HT-29 (cell line): ENCODE measurements at places on chromosomes 7 and 10. TPM values are rescaled to one million over a fixed set of nuclear protein-coding genes. Genes with fewer than 3 reads are reported as not detected.
A peak's percentile ranks its signal among the peaks of the same experiment; 100 is the strongest.

- DNase-seq, result no peak
Measured at GRCh38 chr7:36659172-36659516, 65.2 kb downstream of the AOAH start.

DNA sequence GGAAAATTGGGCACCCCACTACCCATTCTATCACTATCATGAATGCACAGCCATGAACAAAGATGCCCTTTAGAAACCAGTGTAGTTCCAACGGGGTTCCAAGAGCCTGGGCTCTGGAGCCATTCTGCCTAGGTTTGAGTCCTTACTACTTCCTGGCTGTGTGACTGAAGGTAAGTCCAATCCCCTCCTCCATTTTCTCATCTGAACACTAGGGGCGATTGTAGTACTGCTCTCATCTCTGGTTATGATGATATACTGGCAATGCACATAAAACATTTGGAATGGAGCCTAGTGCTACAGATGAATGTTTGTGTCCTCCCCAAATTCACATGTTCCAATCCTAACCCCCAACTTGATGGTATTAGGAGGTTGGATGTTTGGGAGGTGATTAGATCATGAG, 28.1 kb upstream of the CDH23 start:
- DNase-seq, result peak; percentile 37

- no peak for DNase-seq
Measured at GRCh38 chr10:45515630-45516029, 141.6 kb downstream of the ALOX5 start.

DNA sequence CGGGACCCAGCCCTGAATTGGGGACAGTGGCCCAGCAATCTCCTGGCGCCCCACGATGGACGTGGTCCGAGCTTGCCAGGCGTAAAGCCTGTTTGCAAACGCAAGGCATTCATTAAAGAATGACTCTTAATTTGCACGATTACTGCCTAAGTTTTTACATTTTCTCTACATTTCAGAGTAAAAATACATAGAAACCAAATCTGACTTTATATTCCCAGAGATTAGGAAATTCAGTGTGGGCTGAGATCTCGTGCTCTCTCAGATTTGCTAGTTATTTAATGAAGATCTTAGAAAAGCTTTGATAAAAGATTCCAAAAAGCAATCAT, 337 bp upstream of the CCDC3 start:
- DNase-seq, result no peak

Gene ANK3
- total RNA-seq, result 6.4 and 11.5 TPM in 2 replicates
